Fibroblast of villous mesenchyme (primary cell): ENCODE measurements at places on chromosomes 2 and 18. TPM values are rescaled to one million over a fixed set of nuclear protein-coding genes. Genes with fewer than 3 reads are reported as not detected.

DNA sequence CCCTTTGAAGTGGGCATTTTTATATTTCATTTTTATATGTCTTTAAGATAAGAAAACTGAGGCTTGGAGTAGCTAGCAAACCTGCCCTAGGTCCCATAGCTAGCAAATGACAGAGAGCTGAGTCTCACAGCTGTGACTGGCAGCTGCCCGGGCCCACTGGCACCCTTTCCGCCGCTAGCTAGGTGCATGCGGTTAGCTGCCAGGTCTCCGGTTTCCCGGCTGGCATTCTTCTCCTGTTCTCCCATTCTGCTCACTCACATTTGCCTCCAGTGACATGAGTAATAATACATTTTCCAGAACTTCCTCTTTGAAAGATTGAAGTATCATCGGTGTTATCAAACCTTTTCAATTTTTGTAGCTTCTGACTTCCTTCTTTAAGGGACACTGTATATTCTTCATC lies 38.7 kb downstream of the MTCL1 start:
- DNase-seq = no peak

- DNase-seq = peak; percentile 60
These were observed 1.8 kb upstream of the ALK start for GRCh38 chr2:29923110-29923721.

DNA sequence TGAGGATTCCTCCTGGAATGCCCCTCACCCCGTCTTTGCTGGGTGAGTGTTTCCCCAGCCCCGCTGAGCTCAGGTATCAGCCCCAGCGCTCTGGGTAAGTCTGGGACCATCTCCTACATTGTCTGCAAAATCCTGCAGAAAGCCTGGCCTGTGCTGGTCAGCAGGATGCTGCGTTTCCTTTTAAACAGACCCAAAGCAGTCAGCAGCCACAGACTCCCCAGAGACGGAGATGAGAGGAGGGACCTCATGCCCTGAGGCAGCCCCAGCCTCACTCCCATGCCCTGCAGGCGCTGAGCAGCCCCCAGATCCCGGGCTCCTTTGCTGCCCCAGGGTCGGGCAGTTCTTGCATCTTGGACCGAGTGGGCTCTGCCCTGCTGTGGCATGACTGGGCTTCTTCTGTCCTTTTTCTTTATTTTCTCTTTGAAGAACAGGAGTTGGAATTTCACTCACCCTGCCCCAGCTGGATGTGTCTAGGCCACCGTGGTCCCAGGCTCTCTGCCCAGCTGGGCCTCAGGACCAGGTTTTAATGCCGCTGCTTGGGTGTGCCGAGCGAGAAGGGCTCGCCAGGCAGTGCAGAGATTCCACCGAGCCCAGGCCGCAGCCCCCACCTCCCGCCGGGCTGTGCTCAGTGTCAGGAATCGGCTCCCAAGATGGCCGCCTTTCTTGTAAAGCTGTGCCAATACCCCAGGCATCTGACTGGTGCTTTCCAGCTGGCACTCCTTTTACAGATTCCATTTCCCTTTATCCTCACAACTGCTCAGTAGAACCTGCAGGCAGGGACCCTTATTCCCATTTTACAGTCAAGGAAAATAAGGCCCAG lies 43.6 kb downstream of the ODC1 start:
- no peak for DNase-seq

DNA sequence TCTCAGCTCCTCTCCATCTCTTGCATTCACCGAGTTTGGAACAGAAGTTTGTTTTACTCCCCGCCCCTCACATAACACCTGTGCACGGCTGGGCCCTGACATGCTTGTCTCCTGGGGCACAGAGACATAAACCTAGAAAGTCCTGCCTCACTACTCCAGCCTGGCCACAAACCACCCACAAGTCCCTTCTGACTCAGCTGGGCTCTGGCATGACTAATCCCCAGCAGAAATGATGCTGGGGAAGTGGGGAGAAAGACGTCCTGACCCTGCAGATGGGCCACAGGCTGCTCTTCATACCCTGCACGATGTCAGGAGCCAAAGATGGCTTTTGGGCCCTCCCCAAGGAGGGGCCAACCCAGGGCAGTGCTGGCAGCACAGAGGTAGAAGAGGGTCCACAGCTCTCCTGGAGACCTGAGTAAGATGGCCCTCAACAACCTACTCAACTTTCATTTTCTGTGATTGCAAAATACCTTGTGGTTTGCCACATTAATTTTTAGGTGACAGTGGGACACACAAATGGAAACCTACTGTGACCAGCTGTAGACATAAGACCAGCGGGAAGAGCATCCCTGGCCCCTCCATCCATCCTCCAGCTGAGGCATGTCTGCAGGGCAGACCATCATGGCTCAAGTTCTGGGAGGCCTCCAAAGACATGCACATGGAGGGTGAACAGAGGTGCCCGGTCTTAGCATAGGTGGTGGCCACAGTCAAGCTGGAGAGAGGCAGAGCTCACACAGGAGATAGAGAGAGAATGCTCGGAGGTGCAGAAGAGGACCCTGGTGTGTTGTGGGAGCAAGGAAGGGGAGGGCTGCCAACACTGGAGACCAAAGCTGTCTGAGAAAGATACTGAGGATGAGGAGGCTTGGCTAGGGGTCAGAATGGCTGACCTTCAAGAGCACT lies 40.0 kb downstream of the DNMT3A start:
- peak; percentile 52 for DNase-seq

- DNase-seq = no peak
These were observed 22.2 kb downstream of the TNS1 start for GRCh38 chr2:217980591-217980990.

GRCh38 chr2:63772061-63772460 lies 69.6 kb upstream of the UGP2 start:
- DNase-seq = no peak

DNA sequence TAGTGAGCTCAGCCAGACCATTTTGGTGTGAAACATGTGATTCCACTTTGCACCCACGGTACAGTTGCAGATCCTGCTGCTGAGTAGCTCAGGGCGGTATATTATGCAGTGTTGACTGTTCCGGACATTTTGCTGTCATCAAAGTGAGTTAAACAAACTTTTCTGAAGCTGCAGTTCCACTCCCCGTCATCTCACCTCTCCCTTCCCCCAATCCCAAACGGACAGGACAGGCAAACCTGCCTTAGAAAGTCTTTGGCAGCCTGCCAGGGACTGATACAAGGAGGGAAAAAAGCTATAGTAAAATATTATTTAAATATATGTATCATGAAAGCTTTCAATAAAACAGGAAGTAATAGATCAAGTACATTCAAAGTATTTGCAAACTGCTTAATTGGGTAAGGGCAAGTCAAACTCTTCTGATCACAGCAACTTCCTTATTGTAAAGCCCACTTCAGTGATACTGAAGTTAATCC lies 35.5 kb upstream of the SP5 start:
- DNase-seq = no peak

DNA sequence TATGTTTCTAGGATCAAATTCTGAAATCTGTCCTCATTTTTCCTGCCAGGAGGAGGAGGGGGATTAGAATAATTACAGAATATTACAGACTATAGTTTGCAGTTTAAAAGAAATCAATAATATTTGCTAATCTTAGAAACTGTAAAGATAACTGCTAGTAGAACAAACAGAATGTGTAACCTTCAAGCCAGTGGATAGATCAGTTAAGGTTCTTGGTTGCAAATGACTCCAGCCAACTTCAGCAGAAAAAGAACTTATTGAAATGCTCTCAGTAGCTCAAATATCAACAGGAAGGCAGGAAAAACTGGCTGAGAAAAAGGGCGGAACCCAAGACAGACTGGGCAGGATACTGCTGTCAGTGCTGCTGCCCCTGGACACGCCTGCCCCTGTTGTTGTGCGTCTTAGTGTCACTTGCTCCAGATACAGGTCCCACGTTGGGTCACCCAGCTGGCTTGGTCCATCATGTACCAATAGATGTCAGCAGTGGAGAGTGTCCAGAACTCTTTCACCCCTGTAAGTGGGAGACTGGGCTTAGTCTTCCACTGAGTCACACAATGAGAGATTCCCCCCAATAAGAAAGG lies 10.2 kb downstream of the NMUR1 start:
- no peak for DNase-seq

RNF144A gene
- total RNA-seq = 4.3 and 7.7 TPM in 2 replicates

- no peak for DNase-seq
These were observed 89.8 kb downstream of the INO80D start for GRCh38 chr2:205996161-205996560.

- DNase-seq = no peak
These were observed 3.3 kb downstream of the UGT1A9 start for GRCh38 chr2:233674995-233675394.

GRCh38 chr2:233982421-233983121 lies 65.4 kb downstream of the TRPM8 start:
- peak; percentile 65 for DNase-seq

GRCh38 chr2:58842501-58843155 lies 601.5 kb upstream of the FANCL start:
- DNase-seq = no peak

ARHGAP15 gene
- total RNA-seq = 0.43 TPM in 1 of 2 replicates, not detected in the other

GRCh38 chr2:203498161-203498560 lies 36.9 kb downstream of the RAPH1 start:
- peak; percentile 88 for DNase-seq

- DNase-seq = peak; percentile 83
These were observed 62.3 kb downstream of the VWA3B start for GRCh38 chr2:98149333-98149697.

AMER3 gene
- total RNA-seq = not detected in 2 replicates

DNA sequence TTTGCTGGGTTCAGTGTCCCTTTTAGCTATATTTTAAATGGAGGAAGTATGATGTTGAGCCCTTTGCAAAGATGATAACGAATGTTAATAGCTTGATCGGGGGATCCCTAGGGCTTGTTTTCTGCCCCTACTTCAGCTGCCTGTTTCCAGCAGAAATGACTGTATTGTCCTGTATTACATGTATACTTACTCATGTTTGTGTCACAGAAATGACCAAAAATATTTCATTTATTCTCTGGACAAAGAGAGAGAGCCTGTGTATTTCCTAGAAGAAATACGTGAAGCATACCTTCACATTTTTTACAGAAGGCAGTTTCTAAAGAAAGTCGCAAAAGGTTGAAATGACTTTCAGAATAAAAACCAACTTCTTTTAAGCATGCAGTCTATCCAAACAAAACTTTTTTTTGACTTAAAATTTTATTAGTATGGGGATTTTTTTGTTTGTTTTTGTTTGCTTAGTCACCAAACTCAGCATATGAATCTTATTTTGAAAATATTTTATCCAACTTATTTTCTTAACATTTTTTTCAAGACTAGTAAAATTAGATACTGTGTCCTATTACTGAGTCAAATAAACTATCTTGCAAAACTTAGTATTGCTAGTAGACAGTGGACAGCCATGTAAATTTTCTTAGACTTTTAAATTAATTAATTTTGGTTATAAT lies 68.9 kb downstream of the PTRHD1 start:
- no peak for DNase-seq

NXPH2 gene
- under 0.01 TPM in 1 of 2 replicates, not detected in the other for total RNA-seq

GRCh38 chr2:96875498-96876268 lies 5.8 kb upstream of the SEMA4C start:
- no peak for DNase-seq

DNA sequence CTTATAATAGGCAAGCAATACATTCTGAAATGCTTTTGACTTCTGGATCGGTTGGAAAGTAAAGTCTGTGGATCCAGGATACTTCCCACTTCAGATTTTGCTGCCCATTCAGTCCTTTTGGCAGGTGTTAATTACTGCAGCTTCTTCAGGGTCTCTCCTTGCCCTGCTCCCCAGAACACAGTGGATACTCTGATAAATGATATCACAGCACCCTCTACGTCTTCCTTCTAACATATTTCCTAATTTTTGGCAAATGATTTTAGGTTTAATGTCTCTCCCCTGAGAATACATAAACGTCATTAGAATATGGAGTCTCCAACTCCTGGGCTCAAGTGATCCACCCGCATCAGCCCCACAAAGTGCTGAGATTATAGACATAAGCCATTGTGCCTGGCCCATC lies 249.8 kb downstream of the NYAP2 start:
- DNase-seq = no peak

DNA sequence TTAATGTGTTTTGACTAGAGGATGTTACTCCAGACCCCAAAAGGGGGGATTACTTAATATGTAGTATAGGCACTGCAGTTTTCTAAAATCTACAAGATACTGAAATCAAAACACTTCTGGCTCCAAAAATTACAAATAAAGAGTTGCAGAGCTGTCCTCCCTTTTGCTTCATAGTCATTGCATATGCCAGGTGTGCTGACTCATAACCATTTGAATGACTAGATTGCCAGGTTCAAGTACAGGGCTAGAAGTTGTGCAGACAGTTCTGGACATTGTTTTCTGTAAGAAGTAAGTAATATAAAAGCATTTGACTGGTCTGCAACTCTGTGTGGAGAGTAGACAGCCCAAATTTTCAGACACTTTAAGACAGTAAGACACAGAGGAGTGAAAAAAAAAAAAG lies 6.7 kb downstream of the CWC22 start:
- peak; percentile 28 for DNase-seq

LDAH gene
- 11.0 and 25.0 TPM in 2 replicates for total RNA-seq

DNA sequence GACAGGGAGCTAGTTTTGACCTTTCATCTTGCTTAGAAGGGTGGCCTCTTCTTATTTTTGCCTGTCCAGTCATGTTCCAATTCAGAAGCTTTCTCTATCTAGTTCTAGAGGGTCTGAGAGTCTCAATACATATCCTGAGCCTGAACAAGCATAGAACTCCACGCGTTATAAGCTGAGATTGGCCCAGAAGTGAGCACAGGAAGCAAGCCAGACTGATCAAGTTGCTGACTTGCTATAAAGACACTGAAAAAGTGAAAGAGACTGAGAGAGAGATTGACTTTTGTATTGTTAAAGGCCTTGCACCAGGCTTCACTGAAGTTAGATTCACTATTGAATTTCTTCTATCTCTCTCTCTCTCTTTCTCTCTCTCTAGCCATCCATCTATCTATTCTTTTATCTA lies 142.7 kb upstream of the DOCK10 start:
- no peak for DNase-seq

RNU2-63P gene
- under 0.01 TPM in 1 of 2 replicates, not detected in the other for total RNA-seq

DNA sequence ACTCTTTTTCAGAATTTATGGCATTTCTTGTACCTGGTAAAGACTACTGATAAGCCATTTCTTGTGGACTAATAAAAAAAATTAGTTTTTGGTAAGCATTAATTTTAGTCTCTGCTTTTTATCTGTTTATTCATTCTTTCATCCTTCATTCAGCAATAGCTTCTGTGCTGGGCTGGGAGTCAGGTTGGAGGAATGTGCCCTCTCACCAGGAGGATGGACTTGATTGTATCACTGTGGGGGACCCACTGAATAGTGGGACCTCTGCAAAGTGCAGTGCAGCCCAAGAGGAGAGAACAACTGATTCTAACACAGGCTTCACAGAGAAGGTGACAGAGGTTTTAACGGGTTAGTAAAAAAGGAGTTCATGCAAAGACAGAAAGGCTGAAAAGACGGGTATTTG lies 39.1 kb downstream of the CDC42EP3 start:
- no peak for DNase-seq

GPR17 gene
- total RNA-seq = not detected in 2 replicates

DNA sequence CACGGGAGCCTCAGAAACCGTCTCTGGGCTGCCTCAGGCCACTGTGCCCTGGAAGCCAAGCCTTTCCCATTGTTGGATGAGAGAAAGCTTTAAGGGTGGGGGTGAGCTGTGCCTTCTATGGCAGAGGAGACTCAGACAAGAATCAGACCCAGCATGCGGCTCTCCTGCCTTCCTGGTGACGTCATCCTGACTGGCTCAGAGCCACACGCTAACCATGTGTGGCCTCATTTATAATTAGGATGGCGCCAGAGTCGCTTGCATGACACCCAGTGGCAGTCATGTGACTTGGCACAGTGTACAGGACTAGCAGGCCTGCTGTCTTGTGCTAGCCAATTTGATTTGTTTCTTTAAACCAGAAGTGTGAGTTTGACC lies 99.1 kb downstream of the SH3BP4 start:
- peak; percentile 89 for DNase-seq

SIX3 gene
- not detected in 2 replicates for total RNA-seq

- no peak for DNase-seq
These were observed 61.5 kb upstream of the NFE2L2 start for GRCh38 chr2:177326005-177326404.

- no peak for DNase-seq
These were observed 745.9 kb upstream of the SLC8A1 start for GRCh38 chr2:41197781-41198180.

HOXD13 gene
- 0.43 TPM in 1 of 2 replicates, not detected in the other for total RNA-seq
